ENCODE measurements at places on chromosomes 16 and 17. TPM values are rescaled to one million over a fixed set of nuclear protein-coding genes. Genes with fewer than 3 reads are reported as not detected.

The MYH3 gene
- total RNA-seq = 2.1 TPM

The ATAD5 gene
- total RNA-seq = 3.6 TPM

The CMTM1 gene
- 2.1 TPM for total RNA-seq

The TPSD1 gene
- not detected for total RNA-seq

Measured in MCF 10A (cell line).